Aortic smooth muscle cell (primary cell): ENCODE measurements at places on chromosomes 2 and 18. TPM values are rescaled to one million over a fixed set of nuclear protein-coding genes. Genes with fewer than 3 reads are reported as not detected.

AKAIN1 gene
- not detected in 2 replicates for total RNA-seq

CYP1B1 gene
- total RNA-seq, result 37.8 and 84.2 TPM in 2 replicates

OTOS gene
- not detected in 2 replicates for total RNA-seq

MAPRE2 gene
- 32.0 and 36.8 TPM in 2 replicates for total RNA-seq

TUBA4B gene
- total RNA-seq, result not detected in 2 replicates

C18orf32 gene
- 10.4 and 10.6 TPM in 2 replicates for total RNA-seq

SERPINB13 gene
- not detected in 2 replicates for total RNA-seq

NGEF gene
- 14.9 and 16.0 TPM in 2 replicates for total RNA-seq
